ENCODE measurements at places on chromosomes 12 and 14.

DNA sequence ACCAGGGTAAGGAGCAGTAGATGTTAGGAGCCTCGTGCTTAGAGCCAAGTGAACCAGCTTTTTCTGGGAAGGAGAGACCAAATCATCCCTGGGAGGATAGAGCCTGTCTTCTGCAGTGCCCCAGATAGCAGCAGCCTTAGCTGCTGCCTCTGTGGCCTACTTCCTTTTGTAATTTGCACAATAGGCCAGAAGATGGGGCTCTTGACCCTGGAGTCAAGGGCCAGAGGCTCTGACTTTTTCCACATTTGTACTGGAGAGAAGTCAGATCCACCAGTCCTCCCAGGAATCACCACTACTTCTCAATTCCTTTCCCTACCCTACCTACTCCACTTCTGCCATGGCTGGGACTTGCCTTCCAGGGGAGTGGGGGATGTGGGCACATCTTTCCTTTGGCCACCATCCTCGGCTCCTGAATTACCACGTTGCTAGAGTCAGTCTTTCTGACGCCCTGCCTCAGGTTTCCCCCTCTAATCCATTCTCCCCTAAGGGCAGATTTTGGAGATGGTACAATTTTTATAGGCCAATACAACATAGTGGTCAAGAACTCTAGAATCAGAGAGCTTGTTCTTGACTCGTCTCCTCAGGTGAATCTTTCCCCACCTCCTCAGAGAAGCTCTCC, 3.3 kb upstream of the SLC4A8 start:
- DNase-seq, result peak; percentile 68

GRCh38 chr12:105835580-105836241, 303.0 kb downstream of the NUAK1 start:
- DNase-seq, result no peak

DNA sequence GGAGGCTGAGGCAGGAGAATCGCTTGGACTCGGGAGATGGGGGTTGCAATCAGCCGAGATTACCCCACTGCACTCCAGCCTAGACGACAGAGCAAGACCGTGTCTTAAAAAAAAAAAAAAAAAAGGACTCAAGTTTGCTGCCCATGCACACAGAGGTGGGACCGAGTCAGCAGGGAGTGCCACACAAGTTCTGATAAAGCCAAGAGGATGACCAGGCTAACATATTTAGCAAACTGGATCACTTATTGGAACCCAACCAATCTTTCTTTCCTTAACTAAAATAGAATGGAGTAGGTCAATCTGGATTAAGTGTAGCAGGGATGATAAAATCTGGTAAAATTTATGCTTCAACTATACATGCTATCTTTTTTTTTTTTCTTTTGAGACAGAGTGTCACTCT, 190.4 kb upstream of the FOXN3 start:
- DNase-seq, result no peak

GRCh38 chr12:30501718-30502117, 194.0 kb downstream of the IPO8 start:
- no peak for DNase-seq

DNA sequence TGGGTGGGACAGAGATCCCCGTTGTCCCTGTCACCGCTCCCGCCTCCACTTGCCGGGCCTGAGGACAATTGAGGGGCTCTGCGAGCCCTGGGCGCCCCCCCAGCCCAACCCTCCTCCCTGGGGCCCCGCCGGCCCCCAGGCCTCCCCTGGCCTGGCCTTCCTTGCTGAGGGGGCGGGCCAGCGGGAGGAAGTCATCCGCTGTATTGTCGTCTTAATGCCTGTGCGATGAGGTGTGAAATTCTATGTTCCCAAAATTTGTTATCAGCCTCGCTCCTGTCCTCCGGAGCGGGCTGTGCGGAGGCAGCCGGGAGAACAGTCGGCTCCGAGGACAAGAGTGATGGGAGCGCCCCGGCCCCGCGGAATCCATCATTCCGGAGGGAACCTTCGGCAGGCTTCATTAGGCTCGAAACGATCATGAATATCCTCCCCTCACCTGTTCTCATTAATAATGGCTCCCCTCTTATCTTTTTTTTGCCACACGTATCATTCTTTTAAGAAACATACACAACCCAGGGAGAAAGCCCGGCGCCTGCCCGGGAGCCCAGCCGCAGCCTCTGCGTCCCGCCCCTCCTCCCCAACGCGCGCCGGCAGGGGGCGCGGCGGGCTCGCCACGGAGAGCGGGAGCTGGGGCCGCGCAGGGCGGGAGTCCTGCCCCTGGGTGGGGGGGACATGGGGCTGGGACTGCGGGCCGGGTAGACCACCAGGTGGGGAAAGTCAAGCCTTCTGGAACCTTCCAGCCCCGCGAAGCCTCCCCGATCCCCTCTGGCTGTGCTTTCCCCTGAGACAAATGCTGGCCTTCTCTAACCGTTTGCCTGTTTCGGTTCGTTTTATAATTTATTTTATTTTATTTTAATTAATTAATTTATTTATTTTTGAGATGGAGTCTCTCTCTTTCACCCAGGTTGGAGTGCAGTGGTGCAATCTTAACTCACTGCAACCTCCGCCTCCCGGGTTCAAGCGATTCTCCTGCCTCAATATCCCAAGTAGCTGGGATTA, 17.1 kb upstream of the DLK1 start:
- no peak for DNase-seq

- DNase-seq, result peak; percentile 76
Observed at GRCh38 chr14:84340938-84341337, 1189.0 kb upstream of the FLRT2 start.

GRCh38 chr12:5648692-5649359, 216.9 kb downstream of the NTF3 start:
- DNase-seq, result peak; percentile 61

DNA sequence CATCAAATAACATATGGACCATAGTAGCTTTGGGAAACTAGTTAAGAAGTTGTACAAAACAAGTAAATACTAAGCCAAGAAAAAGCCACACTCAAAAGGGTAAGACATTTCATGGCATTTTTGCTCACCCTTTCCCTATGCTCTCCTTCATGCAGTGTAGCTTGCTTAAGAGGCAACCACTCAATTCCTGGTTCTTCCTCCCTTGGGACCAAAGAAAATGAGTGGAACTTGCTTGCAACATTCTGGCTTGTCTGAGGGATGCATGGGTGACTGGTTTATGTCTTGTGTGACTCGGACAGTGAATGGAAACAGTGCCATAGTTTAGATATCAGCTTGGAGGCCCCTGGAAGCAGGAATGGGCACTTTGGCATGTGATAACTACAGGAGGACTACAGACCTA, 252.0 kb upstream of the ARID2 start:
- peak; percentile 14 for DNase-seq

DNA sequence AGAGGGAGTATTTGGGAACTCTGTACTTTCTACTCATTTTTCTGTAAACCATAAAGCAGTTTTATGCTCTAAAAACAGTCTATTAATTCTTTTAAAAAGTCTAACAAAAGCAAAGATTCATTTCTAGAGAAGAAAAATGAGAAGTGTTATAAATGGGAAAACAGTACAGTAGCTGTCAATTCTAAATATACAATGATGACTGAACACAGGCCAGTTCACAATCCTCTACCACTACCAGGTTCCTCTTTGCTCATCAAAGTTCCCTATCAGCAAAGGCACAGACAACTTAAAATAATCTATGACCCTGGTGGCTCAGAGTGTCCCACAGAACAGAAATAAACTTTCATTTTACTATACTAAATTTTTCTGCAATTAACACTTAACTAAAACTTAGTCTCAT, 12.5 kb downstream of the NAA25 start:
- DNase-seq, result no peak

DNA sequence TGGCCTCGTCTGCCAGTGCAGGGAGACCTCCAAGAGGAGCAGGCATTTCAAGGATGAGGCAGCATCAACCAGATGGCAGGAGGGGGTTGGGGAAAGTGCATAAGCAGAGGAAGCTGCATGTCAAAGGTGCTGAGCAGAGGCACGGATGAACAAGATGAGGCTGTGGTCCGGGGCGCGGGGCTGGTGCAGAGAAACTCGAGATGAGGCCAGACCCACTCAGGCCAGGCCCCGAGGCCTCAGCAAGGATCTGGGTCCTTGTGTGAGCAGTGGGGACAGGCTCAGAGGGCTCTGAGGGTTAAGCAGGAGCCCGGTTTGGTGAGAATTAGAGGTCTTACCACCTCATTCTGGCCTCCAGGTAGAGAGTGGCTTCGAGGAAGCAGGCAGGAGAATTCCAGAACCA, 98.8 kb downstream of the DICER1 start:
- DNase-seq, result no peak

DNA sequence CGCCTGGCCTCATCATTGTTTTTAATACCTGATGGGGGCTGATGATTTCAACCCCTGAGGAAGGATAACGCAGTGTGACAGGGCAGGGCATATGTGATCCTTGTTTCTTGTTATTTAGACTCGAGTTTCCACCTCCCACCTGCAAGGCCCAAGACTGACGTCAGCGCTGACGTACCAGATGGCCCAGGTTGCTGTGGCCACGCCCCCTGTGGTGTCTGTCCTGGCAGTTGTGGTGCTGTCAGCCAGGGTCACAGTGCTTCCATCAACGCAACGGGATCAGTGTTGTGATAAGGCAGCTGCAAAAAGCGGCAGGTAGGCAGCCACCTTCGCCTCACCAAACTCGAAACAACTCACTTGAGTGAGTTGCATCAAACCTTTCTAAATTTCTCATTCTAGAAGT, 18.4 kb downstream of the DDX51 start:
- no peak for DNase-seq

All from fibroblast of skin of right biceps (primary cell).